GM23248 (cell line): ENCODE measurements at places on chromosomes 12 and 14. TPM values are rescaled to one million over a fixed set of nuclear protein-coding genes. Genes with fewer than 3 reads are reported as not detected.

DNA sequence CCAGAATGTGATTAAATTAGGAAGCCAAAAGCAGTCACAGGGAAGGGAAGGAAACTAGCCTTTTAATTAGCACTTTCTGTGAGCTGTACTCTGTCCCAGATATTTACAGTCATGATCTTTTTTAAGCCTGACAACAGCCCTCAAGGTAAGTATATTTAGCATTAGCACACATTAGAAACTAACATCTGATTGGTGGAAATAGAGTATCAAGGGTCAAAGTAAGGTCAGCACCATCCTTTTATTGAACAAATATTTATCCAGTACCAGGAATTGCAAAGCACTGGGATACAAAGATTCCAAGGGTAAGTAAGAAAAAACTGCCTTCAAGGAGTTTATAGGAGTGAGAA lies 28.2 kb downstream of the RPGRIP1 start:
- H3K27me3 ChIP-seq, result peaks cover 16% of the 10 kb centered on the region
- peak overlapping the region; percentile 64 for H3K4me3 ChIP-seq

GRCh38 chr12:115422845-115423545 lies 739.0 kb upstream of the TBX3 start:
- no peaks in the 10 kb centered on the region for H3K27me3 ChIP-seq
- H3K27ac ChIP-seq, result no peak overlapping the region
- H3K36me3 ChIP-seq, result no peaks in the 10 kb centered on the region

- H3K4me1 ChIP-seq, result peaks cover 58% of the 10 kb centered on the region
- peak overlapping the region; percentile 74 for H3K27ac ChIP-seq
- DNase-seq, result peak; percentile 77
- peak overlapping the region; percentile 84 for H3K4me3 ChIP-seq
These were observed 1.2 kb upstream of the AMIGO2 start for GRCh38 chr12:47080725-47081502.

GRCh38 chr12:87804386-87804785 lies 224.8 kb downstream of the C12orf50 start:
- H3K4me1 ChIP-seq, result peaks cover 15% of the 10 kb centered on the region; the same call in 1 of the 2 replicates
- H3K27ac ChIP-seq, result no peak overlapping the region
- no peak overlapping the region for H3K4me3 ChIP-seq
- no peaks in the 10 kb centered on the region for H3K36me3 ChIP-seq
- DNase-seq, result no peak

GRCh38 chr12:113899561-113900471 lies 66.3 kb downstream of the RBM19 start:
- H3K27me3 ChIP-seq, result no peaks in the 10 kb centered on the region
- no peaks in the 10 kb centered on the region for H3K36me3 ChIP-seq
- H3K4me3 ChIP-seq, result no peak overlapping the region
- H3K27ac ChIP-seq, result no peak overlapping the region

DNA sequence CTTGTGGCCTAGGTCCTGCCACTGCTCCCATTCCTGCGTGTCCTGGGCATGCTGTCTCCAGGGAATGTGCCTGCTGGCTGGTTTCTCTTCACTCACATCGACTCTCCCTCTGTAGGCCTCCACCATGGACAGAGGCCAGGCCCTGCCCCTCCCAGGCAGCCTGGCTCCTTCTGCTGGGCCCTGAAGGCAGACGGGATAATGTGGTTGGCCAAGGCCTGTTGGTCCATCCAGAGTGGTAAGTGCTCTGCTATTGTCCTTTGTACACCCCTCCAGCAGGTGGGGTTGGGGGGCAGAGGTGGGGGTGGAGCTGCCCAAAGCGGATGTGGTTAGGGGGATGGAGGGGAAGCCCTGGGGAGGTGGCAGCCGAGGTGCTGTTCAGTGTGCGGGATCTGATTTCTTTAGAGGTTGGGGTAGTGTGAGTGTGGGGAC lies 9.5 kb upstream of the NR4A1 start:
- DNase-seq, result peak; percentile 73
- no peak overlapping the region for H3K27ac ChIP-seq
- no peak overlapping the region for H3K4me3 ChIP-seq
- H3K36me3 ChIP-seq, result no peaks in the 10 kb centered on the region
- H3K27me3 ChIP-seq, result no peaks in the 10 kb centered on the region

DNA sequence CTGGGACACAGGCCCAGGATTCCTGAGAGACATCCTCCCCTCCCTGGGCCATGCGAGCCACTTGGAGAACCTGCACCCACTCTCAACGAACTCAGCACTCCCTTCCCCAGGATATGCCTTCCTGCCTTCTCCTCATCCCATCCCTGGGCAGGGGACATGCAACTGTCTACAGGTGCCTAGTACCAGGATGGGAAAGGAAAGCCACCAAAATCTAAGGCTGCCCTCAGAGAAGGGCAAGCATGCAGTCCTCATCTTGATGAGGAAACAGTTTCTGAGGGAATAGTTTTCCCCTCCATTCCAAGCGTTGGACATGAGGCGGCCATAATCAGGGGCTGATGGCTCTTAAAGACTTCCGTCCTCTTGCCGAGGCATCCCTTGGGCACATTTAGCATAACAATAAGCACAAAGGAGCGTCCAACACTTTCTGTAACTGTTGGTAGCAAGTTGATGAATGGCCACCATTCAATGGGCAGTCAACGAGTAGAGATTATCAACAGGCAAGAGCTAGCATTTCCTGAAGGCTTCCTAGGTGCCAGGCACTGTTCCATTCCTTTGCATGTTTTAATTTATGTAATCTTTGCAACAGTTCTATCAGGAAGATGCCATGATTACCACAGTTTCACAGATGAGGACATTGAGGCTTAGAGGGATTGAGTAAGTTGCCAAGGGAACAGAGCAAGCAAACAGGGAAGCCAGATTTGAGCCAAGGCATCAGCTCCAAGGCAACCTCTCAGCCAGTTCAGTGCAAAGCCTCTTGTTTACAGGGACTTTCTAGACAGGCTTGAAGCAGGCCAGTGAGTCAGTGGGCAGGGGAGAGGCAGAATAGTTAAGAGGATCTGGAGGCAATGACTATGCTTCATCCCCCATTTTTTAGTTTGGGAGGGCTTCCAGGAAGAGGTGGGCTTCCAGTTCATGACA lies 105.1 kb downstream of the SINHCAF start:
- H3K27ac ChIP-seq, result no peak overlapping the region
- H3K36me3 ChIP-seq, result no peaks in the 10 kb centered on the region
- H3K27me3 ChIP-seq, result peaks cover 23% of the 10 kb centered on the region
- DNase-seq, result peak; percentile 22
- no peak overlapping the region for H3K4me3 ChIP-seq

GRCh38 chr12:14157088-14157747 lies 175.8 kb upstream of the GRIN2B start:
- no peak overlapping the region for H3K4me3 ChIP-seq
- no peak for DNase-seq
- no peaks in the 10 kb centered on the region for H3K36me3 ChIP-seq
- H3K4me1 ChIP-seq, result no peaks in the 10 kb centered on the region

DNA sequence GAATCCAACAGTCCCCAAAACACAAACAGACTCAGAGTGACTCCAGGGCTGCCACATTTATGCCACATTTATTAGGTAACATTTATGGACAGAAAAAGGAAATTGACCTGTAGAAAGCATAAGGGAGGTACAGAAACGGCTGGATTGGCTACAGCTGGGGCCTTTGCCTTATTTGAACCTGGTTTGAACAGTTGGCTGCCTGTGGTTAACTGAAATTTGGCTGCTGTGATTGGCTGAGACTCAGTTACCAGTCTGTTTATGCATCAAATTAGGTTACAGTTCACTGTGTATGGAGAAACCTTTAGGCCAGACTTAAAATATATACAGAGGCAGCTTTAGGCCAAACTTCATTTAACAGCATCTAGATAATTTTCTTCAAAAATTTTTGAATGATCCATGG lies 27.8 kb upstream of the PCNX1 start:
- no peaks in the 10 kb centered on the region for H3K27me3 ChIP-seq
- H3K4me3 ChIP-seq, result no peak overlapping the region
- no peak for DNase-seq
- H3K4me1 ChIP-seq, result peaks cover 11% of the 10 kb centered on the region
- H3K27ac ChIP-seq, result no peak overlapping the region
- no peaks in the 10 kb centered on the region for H3K36me3 ChIP-seq

GRCh38 chr12:131509701-131510100 lies 201.2 kb upstream of the SFSWAP start:
- no peaks in the 10 kb centered on the region for H3K4me1 ChIP-seq
- DNase-seq, result no peak
- no peak overlapping the region for H3K27ac ChIP-seq
- no peaks in the 10 kb centered on the region for H3K27me3 ChIP-seq

DNA sequence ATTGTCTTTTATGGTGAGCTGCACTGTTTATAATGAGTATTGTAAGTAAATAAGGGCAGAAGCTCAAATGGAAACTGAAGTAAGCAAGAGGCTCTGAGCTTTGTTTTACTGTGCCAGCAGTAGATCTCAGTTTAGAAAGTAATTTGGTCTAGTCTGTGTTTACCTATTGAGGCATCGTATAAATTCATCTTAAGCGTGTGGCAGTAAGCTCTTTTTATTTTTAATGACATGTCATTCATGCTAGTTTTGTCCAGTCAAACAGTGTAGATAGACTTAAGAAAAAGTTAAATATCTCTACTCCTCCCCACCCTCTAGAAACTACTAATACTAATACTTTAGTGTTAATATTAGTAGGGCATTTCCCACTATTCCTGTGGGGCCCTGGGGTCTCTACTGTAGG lies 2.0 kb downstream of the ANO6 start:
- H3K36me3 ChIP-seq, result no peaks in the 10 kb centered on the region
- H3K4me3 ChIP-seq, result peak overlapping the region; percentile 95
- peak overlapping the region; percentile 86 for H3K27ac ChIP-seq
- DNase-seq, result peak; percentile 16

DNA sequence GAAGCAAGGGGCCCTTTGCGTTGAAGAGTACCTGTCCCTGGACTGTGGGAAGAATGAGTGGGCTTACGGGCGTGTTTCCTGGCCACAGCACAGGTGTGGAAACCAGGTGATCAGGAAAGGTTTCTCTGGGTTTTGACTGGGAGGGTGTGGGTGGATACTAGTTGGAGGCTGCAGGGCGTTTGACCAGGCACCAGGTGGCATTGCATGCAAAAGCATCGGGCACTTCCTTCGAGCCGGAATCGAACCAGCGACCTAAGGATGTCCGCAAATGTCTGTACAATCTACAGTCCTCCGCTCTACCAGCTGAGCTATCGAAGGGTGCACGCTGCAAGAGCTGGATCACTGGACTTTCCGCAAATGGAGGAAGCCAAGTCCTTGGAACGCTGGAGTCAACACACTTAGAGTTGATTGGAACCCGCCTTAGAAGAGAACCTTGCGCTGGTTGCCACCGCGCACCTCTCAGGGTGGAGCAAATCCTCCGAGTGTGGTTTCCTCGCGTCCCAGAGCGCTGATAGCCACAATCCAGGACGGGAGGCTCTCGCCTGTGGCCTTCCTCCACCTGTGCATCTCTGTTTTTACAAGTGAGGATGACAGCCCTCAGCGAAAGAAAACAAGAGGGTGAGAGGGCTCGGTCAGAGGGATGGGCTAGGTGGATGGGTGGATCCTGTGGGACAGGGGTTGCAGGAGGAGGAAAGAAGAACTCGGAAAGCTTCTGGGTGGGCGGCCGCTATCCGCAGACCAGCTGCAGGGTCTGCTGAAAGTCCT lies 21.2 kb upstream of the RNASE4 start:
- no peaks in the 10 kb centered on the region for H3K36me3 ChIP-seq
- DNase-seq, result peak; percentile 72
- H3K27me3 ChIP-seq, result peaks cover 22% of the 10 kb centered on the region; the same call in 1 of the 2 replicates
- H3K4me1 ChIP-seq, result no peaks in the 10 kb centered on the region
- no peak overlapping the region for H3K27ac ChIP-seq
- peak overlapping the region; percentile 28; the same call in 1 of the 2 replicates for H3K4me3 ChIP-seq

GRCh38 chr12:29082522-29082921 lies 66.6 kb upstream of the FAR2 start:
- H3K27me3 ChIP-seq, result no peaks in the 10 kb centered on the region
- peak; percentile 15 for DNase-seq
- H3K36me3 ChIP-seq, result no peaks in the 10 kb centered on the region
- no peak overlapping the region for H3K4me3 ChIP-seq

GRCh38 chr14:54654605-54655004 lies 87.7 kb downstream of the SAMD4A start:
- no peaks in the 10 kb centered on the region for H3K27me3 ChIP-seq
- peak overlapping the region; percentile 89 for H3K27ac ChIP-seq
- H3K36me3 ChIP-seq, result no peaks in the 10 kb centered on the region

- DNase-seq, result no peak
- no peak overlapping the region for H3K4me3 ChIP-seq
- no peaks in the 10 kb centered on the region for H3K27me3 ChIP-seq
- H3K4me1 ChIP-seq, result no peaks in the 10 kb centered on the region
- no peaks in the 10 kb centered on the region for H3K36me3 ChIP-seq
- no peak overlapping the region for H3K27ac ChIP-seq
These were observed 255.2 kb downstream of the SOX5 start for GRCh38 chr12:23694307-23694706.

DNA sequence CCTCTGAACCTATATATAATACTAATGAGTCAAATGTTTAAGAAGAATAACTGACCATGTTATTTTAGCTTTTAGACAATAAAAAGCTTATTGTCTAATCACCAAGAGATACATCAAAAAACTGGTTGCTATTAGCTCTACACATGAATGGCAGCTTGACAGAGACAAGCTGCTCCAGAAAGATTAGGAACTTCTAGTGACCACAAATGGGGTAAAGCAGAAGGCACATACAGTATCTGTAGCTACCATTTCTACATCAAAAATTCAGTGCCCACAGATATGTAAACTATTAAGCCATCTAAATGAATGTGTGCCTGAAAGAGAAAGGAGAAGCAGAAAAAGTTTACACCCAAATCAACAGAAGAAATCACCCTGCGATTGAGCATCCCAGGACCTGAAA lies 2.4 kb downstream of the AREL1 start:
- peaks cover 18% of the 10 kb centered on the region for H3K4me1 ChIP-seq
- H3K36me3 ChIP-seq, result 0 out of 2 replicates have a peak, but pooled peaks cover 4% of the 10 kb centered on the region
- no peak overlapping the region for H3K4me3 ChIP-seq
- no peaks in the 10 kb centered on the region for H3K27me3 ChIP-seq
- no peak for DNase-seq
- H3K27ac ChIP-seq, result no peak overlapping the region

DNA sequence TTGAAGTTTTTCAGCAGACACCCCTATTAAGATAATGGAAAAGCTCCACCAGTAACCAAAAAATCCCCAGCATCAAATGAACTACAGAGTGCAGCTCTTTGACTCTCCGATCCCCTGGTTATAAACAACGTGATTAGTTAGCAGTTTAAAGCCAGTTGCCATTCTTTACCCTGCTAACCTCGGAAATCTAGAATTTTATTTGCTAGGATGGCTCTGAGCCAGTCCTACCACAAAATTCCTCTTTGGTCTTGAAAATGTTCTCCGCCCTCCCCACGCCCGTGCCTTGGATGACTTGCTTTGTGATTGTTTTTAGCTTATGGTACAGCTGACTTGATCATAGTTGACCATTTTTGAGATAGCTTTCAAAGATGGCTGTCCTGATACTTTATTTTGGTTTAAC lies 1.2 kb downstream of the KLHDC2 start:
- peaks cover 15% of the 10 kb centered on the region for H3K36me3 ChIP-seq
- no peaks in the 10 kb centered on the region for H3K27me3 ChIP-seq
- peak overlapping the region; percentile 83 for H3K4me3 ChIP-seq
- peak overlapping the region; percentile 98 for H3K27ac ChIP-seq
- peak; percentile 73 for DNase-seq

Gene GDF3
- total RNA-seq, result not detected in 2 replicates

Gene CCDC196
- not detected in 2 replicates for total RNA-seq

Gene DPPA3
- not detected in 2 replicates for total RNA-seq

Gene MSI1
- not detected in 2 replicates for total RNA-seq

Gene NINJ2
- 5.2 and 5.9 TPM in 2 replicates for total RNA-seq

Gene GUCY2C
- not detected in 2 replicates for total RNA-seq

Gene SNW1
- 45.2 and 58.2 TPM in 2 replicates for total RNA-seq

Gene CD163L1
- 0.43 TPM in 1 of 2 replicates, not detected in the other for total RNA-seq

Gene STX2
- total RNA-seq, result 45.5 and 46.9 TPM in 2 replicates

Gene DEGS2
- 1.4 TPM in 1 of 2 replicates, not detected in the other for total RNA-seq

Gene CD9
- 24.7 and 28.6 TPM in 2 replicates for total RNA-seq
